ENCODE measurements at places on chromosomes 7 and 10.

GRCh38 chr10:24762966-24763623 is 39.4 kb upstream of the ARHGAP21 start:
- DNase-seq = no peak

DNA sequence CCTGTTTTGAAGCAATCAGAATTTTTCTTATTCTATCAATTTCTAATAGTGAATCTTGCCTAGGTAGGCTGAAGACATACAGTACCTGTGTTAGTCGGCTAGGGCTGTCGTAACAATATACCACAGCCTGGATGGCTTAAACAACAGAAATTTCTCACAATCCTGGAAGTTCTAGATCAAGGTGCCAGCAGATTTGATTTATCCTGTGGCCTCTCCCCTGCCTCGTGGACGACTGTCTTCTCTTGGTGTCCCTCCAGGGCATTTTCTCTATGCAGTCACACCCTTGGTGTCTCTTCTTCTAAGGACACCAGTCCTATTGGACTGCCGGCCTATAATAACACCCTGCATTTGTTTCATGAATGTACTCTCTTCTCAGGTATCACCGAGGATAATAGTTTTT is 1.8 kb upstream of the RSU1 start:
- DNase-seq = no peak

DNA sequence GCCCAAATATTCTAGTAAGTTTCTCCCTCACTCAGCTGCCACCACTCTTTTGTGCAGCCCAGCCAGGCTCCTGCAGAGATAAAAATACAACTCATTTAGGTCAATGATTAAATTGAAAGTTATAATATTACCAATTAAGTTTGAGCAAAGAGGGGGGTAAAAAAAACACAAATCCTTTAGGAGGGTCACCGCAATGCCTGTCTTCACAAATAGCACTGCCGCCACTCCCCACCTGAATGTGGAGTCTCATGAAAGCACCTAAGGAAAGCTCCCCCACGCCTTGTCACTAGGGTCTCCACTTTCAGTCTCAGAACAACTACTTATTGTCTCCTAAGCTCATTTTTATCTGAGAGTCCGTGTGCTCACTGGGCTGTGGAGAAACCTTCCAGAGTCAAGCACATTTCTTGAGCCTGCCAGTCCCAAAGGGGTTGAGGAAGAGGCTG is 148.7 kb downstream of the FGFR2 start:
- DNase-seq = no peak

DNA sequence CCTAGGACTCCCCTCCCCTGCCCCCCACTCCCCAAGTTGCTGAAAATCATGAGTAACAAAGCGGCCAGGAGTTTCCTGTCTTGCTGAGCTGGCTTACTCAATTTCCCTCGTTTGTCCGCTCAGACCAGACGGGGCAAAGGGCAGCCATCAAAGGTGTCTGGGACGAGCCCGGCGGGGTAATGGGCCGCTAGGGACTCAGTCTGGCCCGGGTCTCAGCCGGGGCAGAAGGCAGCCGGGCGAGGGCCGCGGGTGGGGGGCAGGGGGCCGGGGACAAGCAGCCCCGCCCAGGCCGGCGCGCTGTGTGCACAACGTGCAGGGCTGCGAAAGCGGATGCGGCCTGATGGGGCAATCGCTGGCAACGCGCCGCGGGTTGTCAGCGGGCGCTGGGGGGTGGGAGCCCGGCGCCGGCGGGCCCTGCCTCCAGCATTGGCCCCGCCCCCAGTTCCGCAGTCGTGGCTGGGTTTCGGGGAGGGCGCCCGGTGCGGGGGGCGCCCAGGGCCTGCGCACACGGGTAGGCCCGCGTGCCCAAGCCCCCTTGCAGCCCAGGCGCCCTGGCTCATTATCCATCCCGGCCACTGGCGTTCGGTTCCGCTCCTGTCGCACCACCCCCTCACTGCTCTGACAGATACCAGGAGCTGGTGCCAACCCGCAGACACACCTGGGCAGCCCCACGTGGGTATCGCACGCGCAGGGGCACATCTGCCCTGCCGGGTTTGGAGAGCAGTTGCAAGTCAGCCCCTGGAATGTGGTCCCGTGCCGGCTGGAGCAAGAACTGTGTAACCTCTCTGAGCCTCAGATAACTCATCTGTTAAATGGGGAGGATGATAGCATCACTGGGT is 35.1 kb downstream of the DNAJB12 start:
- peak; percentile 92 for DNase-seq

DNA sequence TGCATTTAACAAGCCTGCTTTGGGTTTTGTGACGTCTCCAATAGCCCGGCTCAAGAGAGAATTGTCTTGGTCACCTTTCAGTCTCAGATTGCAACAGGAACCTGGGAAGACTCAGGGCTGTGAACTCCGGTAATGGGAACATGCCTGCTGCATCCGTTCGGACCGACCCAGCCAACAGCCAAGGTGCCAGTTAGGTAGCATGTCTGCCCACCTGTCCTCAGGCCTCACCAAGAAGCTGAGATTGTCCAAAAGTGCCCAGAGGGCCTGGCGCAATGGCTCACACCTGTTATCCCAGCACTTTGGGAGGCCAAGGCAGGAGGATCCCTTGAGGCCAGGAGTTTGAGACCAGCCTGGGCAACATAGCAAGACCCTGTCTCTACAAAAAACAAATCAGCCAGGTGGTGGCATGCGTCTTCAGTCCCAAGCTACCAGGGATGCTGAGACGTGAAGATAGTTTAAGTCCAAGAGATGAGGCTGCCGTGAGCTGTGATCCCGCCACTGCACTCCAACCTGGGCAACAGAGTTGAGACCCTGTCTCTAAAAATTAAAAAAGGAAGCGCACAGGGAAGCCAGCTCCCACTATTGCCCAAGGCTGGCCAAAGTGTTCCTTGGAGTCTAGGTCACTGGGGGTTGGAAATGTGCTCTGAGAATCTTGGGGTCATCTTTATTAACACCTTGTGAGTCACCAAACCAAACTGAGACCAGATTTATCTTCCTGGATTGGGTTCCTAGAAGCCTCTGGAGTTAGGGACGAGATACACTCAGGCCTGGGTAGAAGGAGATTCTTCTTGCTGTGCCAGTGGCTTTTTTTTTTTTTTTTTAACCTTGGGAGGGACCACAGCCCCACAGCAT is 26.9 kb downstream of the BAG3 start:
- DNase-seq = no peak

- DNase-seq = no peak
Observed at GRCh38 chr10:43027331-43027955, 49.4 kb upstream of the RET start.

DNA sequence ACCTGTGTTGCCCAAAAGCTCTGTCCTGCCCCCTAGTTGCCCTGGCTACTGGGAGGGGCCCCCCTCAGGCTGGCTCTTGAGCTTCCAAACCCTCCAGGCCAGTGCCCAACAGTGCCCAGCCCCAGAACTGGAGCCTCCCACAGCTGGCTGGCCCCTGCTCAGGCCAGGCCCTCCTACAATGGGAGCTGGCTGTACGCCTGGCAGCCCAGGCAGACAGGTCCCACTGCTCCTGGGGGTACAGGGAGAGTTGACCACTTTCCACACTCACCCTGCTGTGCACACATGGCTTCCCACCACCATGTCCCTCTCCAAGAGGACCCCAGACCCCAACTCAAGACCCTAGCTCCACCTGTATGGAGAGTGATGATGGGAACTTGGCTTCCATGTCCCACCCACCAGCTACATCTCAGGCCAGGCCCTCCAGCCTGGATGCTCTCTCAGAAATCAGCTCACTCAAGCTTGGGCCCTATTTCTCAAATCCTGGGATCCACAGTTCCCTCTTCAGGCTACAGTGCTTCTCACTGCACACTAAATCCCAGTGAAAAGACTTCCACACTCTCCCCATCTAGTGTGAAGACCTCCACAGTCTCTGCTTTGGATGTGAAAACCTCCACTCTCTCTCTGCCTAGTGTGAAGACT is 92.6 kb downstream of the OAT start:
- no peak for DNase-seq

DNA sequence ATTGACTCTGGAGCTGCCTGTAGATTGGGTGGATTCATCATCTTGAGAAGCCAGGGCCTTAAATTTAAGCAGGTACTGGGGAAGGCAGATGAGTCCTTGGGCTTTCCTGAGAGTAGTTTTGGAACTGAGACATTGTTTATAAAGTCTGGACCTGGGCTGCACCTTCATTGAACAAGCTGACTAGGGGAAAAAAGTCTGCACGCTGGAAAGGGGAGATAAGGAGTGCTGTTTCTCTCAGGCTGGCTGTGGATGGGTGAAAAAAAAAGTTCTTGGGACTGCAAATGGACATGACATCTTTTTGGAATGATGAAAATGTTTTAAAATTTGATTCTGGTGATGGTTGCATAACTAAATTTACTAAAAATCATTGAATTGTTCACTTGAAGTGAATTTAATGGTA is 12.0 kb downstream of the SEC24C start:
- no peak for DNase-seq

- peak; percentile 72 for DNase-seq
Observed at GRCh38 chr7:73521636-73522104, 423 bp downstream of the BAZ1B start.

DNA sequence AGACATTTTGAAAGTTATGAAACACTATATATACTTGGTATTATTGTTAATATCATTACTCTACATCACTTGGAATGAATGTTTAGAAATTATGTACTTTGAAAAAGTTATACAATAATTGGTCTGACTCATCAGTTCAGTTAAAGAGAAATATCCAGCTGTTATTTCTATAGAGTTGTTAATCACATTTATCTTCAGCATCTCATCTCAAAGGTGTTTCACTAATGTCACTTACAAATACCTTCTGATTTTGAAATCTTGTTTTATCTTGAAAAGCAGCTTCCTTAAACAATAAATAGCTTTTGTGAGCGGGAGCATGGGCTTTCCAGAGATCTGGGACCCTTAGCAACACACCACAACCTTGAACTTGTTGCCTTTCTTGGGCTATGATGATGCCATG is 205.2 kb downstream of the PCLO start:
- DNase-seq = no peak

DNA sequence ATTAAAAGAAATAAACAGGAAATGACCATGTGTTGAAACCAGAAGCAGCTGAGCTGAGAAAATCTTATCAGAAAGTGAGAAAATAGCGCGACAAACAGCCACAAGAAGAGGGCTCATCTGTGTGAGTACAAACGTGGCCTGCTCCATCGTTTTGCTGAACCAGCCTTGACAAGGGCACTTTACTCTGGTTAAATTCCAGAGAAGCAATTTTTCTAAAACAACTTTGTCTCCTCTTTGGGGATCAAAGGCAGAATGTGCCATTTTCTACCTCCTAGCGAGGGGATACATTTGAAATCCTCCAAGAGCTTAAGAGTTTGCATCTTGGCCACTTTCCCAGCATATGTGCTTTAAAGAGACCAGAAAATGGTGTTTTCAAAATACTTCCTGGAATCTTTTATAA is 51.3 kb upstream of the VIPR2 start:
- no peak for DNase-seq

- no peak for DNase-seq
Observed at GRCh38 chr7:107494884-107495283, 25.0 kb downstream of the GPR22 start.

GRCh38 chr7:142883145-142883544 is 2.4 kb downstream of the TRPV6 start:
- no peak for DNase-seq

- no peak for DNase-seq
Observed at GRCh38 chr10:114795039-114795438, 26.5 kb upstream of the FHIP2A start.

DNA sequence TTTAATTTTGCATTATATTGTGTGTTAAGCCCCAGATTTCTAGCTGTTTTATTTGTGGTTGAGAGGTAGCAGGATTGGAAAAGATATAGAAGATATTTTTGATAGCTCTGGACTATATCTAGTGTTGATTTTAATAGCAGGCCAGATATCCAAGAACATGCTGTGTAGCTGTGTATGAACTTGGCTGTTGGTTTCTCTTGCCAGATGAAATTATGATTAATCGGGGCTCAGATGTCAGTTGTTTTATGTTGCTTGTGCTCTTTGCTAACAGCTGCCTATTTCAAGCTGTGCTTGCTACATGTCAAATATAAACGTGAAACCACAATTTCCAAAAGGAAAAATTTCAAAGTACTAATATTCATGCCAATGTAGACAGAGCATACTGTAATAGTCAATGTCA is 141.1 kb downstream of the GRM3 start:
- no peak for DNase-seq

DNA sequence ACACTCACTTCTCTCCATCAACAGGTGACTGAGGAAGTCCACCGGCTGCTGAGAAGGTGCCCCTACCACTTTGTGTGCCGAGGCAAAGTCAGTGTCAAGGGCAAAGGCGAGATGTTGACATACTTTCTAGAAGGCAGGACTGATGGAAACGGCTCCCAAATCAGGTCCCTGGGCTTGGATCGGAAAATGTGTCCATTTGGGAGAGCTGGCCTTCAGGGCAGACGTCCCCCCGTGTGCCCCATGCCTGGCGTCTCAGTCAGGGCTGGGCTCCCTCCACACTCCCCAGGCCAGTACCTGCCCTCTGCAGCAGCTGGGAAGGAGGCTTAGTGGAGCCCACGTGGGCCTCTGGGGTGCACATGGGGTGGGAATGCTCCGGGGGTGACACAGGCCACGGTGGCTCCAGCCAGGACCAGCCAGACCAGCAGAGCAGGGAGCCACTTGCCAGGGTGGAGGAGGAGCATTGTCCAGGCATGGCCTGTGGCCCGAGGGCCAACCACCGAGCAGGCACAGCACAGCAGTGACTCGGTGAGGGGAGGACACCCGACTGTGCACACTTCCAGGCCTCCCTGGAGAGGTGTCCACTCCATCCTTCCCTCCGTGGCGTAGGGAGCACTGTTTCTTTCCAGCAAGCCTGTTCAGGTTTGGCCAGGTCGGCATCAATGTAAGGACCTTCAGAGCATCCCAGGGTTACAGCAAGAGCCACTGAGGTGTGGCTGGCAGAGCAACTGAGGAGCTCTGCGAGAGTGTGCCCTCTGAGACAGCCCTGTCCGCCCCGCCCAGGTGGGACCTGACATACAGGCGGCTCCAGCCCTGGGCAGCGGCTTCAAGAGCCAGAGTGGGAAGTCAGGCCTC is 139.7 kb downstream of the ADCY1 start:
- no peak for DNase-seq

DNA sequence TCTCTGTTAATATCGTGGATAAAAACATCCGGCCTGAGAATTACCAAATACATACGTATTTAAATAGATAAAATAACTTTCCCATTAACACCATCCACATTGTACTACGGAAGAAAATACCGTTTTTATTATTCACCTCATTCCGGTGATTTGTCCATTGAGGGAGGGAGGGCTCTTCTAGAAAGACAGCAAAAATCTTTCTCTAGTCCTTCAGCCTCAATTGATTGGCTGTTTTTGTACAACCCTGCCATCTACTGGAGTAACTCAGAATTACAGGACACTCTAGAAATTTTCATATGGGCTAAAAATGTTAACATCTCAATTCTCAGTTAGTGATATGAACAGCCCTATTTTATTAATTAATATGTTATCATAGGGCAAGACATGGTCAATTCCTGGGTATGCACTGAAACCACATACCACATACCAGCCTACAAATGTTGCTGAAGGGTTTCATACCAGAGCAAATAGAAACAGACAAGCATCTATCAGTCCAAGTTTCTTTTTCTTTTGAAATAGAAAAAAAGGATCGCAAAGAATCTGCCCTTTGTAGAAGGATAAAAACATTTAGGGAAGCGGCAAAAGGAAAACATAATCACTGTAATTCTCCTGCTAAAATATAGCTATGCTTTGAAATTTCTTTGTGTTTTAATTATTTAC is 55.8 kb upstream of the CDCA7L start:
- DNase-seq = peak; percentile 7

All from stimulated activated naive CD8-positive, alpha-beta T cell treated with anti-CD3 and anti-CD28 coated beads, Interleukin-15, Interleukin-2, amounts not matched to agents 100 U/mL and 50 U/mL, for 24 hours (primary cell).